ENCODE measurements at places on chromosomes 7 and 10.

GRCh38 chr10:31705136-31705535 lies 223.5 kb downstream of the ARHGAP12 start:
- DNase-seq, result no peak

DNA sequence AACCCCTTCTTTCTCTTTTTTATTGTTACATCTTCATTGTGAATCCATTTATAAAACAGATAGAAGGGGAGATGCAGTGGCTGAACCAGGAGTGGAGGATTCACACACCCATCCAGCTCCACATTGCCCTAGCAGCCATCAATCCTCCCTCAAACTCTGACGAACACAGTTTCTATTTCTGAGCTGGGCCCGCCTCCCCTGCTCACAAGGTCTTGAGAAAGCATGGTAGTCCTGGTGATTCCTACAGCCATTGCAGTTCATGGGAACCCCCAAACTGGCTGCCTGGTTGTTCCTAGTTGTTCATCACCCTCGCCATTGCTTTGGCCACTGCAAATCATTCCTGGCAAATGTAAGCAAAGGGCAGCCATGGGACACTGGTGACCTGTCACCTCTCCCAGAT lies 258.5 kb upstream of the AOAH start:
- no peak for DNase-seq

DNA sequence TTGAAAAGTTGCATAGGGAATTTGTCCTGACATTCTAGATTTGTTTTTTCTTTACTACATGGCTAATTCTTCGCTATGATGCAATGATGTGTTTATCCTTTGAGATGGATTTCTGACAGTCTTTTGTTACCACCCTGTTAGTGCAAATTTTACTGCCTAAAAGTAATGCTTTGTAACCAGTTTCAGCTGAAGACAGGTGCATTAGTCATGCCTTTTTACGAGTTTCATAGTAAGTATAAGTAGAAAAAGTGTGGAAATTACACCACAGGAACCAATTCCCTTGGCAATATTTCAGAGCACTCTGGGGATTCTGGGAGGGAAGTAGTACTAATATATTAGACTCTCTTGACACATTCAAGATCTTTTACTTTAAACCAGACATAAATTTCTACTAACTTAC lies 257.8 kb upstream of the DKK1 start:
- DNase-seq, result no peak

- no peak for DNase-seq
These were observed 690.6 kb downstream of the LRMDA start for GRCh38 chr10:76122056-76122455.

- no peak for DNase-seq
These were observed 68.0 kb upstream of the PCDH15 start for GRCh38 chr10:54869022-54869421.

DNA sequence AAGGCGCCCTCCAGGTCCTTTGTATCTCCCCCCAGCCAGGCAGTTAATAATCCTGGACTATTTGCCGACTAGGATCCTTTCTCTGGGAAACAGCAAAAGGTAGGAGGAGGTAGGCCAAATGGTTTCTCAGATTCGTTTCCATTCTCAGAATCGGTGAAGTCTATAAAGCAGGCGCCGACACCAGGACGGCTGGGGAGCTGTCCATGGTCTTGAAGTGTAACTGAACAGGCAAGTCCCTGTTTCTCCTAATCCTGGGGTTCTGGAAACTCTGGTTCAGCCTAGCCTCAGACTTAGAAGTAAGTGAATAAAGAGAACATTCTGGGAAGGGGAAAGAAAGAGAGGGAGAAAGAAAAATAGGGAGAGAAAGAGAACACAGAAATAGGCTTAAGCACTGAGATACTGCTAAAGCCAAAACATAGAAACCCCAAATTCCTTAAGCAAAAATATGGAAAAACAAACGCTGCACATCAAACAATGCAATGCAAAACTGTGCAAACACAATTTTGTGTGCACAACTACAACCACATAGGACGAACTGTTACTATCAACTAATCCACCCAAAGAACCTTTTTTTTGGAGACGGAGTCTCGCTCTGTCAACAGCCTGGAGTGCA lies 11.1 kb upstream of the INA start:
- peak; percentile 65 for DNase-seq

GRCh38 chr10:127990846-127991542 lies 84.1 kb downstream of the PTPRE start:
- DNase-seq, result peak; percentile 77

DNA sequence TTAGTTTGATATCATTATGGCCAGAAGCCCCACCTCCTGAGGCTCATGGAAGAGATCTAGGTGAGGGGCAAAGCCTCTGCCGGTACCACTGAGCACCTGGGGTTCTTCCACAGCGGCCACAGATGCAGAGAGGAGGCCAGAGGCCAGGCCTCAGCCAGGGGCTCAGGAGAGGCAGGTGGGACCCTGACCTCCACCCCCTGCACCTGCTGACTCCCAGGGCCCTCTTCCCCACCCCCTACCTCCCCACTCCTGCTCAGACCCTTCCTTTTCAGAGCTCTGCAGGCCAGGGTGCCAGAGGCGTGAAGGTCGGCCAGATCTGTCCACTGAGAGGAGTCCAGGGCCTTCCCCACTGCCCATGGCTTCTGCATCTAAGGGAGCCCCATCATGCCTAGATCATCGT lies 178.7 kb upstream of the PPP2R2D start:
- DNase-seq, result no peak

- DNase-seq, result no peak
These were observed 154.8 kb upstream of the COBL start for GRCh38 chr7:51471210-51471980.

GRCh38 chr7:2307690-2308107 lies 6.5 kb downstream of the SNX8 start:
- no peak for DNase-seq

- DNase-seq, result no peak
These were observed 235.9 kb upstream of the PRSS1 start for GRCh38 chr7:142513178-142513955.

DNA sequence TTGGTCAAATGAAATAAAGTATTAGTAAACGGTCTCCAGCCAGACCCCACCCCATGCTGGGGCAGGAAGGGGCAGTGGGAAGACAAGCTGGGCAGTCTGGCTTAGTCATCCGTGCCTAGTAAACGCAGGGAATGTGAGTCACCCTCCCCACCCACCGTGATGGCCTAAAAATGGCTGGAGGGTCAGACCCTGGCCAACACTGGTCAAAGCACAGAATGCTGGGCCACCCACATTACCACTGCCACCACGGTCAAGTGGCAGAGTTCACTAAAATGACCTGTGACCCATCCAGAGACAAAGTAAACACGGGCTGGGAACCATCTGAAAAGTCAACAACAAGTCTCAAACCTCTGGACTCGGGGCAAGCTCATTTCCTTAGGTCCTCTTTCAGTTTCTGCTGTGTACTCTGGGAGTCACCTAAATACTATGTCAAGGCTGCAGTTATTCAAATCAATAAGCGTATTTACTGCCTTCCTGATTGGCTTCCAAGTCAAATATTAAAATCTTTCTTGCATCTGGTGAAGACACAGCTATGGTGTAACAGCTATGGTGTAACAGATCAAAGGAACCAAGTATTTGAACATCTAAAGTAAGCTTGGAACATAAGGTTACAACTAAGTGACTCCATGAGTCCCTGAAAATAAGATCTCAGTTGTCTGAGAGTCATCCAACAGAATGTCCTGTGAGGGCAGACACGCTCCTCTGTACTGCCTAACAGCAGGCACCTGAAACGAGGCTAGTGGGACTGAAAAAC lies 3.0 kb downstream of the ZFAND2A start:
- DNase-seq, result no peak

- DNase-seq, result no peak
These were observed 3.2 kb downstream of the HHEX start for GRCh38 chr10:92692697-92693533.

- DNase-seq, result no peak
These were observed 4.6 kb upstream of the NANOS1 start for GRCh38 chr10:119024882-119025281.

DNA sequence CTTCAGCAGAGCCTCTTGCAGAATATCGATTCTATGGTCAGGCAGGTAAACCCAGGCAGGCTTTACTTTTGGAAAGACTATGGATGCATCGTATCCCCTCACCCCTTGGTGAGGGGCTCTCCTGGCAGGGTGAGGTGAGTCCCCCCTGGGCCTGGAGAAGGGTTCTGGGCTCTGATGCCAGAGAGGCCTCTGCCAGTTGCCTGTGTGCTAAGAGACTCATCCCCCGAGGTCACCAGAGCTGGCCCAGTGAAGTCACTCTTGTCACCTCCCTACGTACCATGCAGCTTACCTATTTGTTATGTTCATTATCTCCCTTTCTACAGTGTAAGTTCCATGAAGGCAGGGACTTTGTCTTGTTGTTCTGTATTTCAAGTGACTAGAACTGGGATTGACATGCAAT lies 51.3 kb downstream of the TSPAN15 start:
- no peak for DNase-seq

- no peak for DNase-seq
These were observed 50.8 kb downstream of the ESYT2 start for GRCh38 chr7:158778471-158778870.

DNA sequence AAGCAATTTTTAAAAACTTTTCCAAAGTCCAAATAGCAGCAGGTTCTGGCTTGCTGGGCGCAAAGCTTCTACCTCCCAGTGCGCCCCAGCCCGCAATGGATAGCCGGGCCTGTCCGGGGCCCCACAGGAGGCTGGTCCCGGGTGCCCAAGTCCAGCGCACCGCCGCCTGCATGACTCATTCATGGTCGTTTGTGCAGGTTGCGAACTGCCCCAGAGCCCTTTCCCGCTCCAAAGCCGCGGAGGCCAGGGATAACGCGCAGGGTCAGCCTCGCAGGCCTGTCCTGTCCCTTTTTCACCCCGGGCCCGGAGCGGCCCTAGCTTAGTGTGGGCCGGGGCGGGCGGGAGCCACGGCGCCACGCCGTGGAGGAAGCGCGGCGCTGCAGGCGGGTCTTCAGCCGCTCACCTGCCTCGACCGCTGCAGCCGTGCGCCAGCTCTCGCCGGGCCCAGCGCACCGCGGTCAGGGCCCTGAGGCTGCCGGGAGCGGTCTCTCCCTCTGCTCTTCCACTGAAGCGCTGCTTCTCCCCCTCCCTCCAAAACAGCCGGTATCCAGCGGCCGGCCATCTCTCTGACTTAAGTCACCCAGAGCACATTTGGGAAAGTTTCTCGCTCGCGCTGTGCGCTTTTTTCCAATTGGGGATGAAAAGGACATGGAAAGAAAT lies 1.7 kb upstream of the EGR2 start:
- DNase-seq, result peak; percentile 59

GRCh38 chr10:119243488-119243887 lies 36.1 kb downstream of the GRK5 start:
- no peak for DNase-seq

DNA sequence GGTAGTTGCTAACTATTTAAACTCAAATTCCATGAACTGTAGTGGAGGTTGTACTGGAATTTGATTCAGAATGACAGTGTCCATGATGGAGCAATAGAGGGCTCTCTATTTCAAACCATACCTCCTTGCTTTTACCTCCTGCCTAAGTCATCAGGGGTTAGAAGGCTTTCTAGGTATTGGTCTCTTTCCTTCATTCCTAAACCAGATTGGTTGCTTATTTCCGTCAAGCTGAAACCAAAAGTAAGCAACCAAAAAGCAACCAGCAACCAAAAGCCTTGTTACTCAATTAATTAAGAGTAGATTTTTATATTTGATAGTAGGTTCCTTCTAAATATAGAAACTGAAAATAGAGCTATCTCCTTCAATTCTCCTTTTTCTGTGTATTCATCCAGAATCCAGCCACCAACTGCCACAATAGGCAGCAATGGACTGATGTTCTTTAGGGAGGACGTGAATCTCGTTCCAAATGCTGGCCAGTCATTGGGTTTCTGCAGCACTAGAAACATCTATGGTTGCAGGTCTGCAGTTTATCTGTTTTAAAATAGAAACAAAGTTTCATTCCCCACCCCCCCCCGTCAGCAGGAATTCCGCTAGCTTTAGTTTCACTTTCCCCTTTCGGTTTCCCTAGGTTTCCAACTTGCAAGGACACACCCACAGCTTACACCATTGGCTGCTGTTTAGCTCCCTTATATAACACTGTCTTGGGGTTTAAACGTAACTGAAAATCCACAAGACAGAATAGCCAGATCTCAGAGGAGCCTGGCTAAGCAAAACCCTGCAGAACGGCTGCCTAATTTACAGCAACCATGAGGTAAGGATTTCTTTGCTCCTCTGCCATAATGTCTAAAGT lies at the start of gene IFIT1:
IFIT1 (plus strand) TSS at position 717 of the 850 bp plus-strand sequence; CDS start at position 807, 90 bp downstream.
- DNase-seq, result peak; percentile 43

DNA sequence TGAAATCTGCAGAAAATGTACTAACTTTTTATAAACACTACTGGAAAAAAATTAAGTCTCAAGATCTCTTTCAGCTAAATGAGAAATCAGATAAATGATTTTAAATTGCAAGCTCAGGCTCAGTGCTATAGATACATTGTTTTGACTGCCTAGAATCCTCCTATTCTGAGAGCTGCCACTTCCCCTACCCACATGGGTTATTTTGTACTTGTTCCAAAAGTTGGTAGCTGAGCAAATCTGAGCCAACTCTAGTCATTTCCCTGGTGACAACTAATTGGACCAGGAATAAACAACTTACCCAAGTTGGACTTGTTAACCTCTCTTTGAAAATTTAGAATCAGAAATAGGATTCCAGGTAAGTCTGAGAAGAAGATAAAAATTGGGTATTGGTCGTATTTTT lies 202.1 kb downstream of the MBL2 start:
- no peak for DNase-seq

DNA sequence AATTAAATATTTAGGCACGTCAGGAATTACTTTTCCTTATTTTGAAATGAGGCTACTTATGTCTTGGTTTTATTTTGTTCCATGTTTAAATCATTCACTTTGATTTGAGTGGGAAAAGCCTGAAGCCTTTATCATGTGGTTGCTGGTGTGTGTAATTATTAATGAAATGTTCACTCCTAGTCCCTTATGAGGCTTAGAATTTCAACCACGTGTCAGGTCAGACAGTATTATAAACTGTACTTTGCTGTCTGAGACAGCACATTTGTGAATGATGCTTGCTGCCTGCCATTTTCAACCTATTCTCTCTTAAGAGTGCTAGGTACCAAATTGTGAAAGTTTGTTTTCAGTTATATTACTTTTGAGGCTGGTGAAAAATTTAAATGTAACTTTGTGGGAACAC lies 58.9 kb downstream of the COL17A1 start:
- no peak for DNase-seq

DNA sequence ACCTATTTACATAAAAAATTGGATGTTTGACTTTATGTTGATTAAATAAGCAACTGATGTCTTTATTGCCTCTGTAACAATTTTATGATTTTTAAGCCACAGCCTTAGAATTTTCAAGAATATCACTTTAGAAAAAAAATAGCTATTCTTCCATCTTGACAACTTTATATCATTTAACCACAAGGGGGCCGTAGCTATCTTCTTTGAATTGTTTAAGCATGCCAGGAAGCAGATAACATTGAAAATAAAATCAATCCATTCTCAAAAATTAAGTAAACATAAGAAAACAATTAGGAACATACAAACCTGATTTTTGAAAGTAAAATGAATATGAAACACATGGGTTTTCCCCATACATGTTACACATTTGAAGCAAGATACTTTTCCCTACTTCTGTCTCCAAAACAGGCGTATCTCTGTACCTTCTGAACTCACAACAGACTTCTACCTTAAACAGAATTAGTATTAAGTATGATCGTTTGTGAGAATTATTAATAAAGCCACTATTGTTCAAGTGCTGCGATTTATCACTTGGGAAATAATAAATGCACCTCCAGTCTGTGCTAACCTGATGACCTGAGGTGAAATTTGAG lies 209.0 kb downstream of the CACNA2D1 start:
- DNase-seq, result peak; percentile 19

All from hematopoietic multipotent progenitor cell (in vitro differentiated cells).